Activated B cell treated with CpG ODN at 0.5 μM for 24 hours (primary cell): ENCODE measurements at places on chromosomes 5 and 9.

GRCh38 chr9:136719195-136719880 lies 7.0 kb downstream of the DIPK1B start:
- DNase-seq: no peak

DNA sequence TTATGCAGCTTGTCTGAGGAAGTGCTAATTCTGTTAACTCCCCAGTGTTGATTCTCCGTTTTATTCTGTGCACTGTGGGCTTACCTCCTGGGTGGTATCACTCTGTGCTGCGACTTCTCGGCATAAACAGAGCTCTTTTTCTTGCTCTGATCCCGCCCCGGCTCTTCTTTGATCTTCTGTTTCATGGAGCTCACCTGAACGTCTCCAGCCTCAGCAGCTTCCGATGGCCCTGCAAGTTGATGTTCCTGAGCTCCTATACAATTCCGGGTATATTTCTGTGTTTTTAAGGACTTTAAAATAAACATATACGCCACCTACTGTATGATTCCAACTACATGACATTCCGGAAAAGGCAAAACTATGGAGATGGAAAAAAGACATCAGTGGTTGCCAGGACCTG lies 110.8 kb downstream of the TENT4A start:
- no peak for DNase-seq

DNA sequence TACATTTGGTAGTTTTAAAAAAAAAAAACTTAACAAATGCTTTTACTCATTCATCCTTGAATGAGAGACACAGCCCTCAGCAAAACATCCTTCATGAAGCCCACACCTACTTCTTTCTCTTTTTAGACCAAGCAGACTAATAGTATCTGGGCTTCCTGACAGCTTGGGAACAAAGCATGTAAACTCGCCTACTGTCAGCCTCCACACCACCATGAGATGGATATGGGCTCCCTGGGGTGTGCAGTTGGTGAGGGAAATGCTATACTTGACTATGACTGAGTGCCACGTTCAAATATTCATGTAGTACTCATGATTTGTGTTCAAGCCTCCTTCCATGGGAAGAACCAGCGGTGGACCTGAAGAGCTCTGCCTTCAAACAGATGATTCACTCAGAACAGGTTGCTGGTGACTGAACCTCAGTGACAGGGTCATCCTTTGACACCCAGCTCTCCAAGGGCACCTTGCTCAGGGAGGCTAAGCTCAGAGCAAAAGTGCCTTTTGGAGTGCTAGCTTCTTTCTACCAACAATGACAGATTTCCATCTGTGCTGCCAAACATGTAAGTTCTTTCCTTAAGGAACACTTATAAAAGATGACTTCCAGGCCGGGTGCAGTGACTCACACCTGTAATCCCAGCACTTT lies 36.8 kb downstream of the SLC22A5 start:
- no peak for DNase-seq

DNA sequence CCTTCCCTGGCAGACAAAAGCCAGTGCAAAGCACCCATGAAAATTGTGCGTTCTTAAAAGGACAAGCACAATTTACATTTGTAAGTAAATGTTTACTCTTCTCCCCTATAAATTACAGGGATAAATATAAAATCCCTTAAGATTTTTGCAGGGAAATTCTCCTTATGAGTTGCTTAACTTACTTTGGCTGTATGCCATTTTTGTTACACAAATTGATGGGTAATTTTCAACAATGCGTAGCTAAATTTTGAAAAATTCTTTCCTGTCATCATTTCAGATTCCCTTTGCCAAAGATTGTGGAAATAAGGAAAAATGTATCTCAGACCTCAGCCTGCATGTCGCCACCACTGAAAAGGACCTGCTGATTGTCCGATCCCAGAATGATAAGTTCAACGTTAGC lies 64.2 kb upstream of the ITGA2 start:
- no peak for DNase-seq

DNA sequence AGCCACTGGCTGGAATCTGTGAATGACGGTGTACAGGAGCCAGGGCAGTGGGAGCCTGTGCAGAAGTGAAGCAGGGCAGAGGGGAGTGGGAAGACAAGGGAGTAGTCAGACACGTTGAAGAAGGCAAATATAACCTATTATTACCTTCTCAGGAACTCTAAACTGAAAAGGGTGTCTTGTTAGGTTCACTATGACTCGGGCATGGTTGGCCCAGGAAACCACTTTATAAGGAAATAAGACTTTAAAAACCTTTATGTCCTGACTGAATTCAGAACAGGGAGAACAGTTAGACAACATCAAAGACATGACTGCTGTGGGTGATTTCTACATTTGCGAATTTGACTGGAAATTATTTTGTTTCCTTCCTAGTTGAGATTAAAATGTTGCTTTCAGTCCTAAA lies 107.5 kb downstream of the ACER2 start:
- no peak for DNase-seq

DNA sequence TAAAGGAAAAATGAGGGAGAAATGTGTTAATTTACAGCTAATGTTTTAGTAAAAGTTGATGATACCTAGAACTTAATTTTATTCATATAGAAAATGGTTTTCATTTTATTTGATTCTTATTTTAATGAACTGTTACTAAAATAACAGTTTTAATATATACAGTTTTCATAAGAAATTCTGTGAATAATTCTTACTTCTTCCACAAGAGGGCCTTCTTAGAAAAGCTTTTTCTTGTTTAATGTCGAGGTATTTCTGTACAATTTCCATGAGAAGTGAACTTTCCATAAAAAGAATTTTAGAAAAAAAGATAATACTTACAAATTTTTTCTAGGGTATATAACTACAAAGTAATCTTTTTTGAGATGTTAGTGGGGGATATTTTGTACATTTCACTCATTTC lies 73.9 kb downstream of the KLF9 start:
- DNase-seq: no peak

DNA sequence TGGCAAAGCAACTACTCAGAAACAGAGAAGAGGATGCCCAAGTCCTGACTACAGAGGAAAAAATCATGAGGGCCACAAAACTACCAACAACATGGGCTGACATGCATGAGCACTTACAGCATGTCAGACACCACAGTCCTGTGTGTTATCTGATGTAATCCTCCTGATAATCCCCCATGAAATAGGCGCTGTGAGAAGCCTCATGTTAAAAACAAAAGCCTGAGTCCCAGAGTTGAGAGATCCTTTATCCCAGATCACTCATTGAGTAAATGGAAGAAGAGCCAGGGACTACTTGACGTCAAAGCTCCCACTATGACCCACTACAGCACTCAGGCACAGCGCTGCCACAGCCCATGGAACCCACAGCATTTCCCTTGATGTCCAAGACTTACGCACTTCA lies 7.2 kb upstream of the SPOCK1 start:
- DNase-seq: no peak
